ENCODE measurements at places on chromosomes 16 and 17.

DNA sequence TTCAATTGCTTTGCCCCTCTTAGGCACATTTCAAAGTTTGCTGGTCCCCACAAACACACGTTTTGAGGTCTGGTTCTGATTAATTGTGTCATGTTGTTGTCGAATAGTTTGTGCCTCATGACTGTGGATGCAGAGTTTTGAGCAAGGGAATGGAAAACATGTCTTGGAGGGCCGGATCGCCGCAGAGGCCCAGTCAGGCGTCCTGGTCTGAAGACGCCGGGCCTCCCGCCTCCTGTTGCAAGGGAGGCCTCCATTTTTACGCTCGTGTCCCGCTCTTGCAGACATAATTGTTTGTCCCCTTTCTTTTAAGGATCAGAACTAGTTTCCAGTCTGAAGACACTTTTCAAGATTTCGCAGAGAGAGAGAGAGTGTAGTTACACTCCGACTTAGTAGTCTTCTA lies 3.2 kb downstream of the NTN1 start:
- no peak for DNase-seq

DNA sequence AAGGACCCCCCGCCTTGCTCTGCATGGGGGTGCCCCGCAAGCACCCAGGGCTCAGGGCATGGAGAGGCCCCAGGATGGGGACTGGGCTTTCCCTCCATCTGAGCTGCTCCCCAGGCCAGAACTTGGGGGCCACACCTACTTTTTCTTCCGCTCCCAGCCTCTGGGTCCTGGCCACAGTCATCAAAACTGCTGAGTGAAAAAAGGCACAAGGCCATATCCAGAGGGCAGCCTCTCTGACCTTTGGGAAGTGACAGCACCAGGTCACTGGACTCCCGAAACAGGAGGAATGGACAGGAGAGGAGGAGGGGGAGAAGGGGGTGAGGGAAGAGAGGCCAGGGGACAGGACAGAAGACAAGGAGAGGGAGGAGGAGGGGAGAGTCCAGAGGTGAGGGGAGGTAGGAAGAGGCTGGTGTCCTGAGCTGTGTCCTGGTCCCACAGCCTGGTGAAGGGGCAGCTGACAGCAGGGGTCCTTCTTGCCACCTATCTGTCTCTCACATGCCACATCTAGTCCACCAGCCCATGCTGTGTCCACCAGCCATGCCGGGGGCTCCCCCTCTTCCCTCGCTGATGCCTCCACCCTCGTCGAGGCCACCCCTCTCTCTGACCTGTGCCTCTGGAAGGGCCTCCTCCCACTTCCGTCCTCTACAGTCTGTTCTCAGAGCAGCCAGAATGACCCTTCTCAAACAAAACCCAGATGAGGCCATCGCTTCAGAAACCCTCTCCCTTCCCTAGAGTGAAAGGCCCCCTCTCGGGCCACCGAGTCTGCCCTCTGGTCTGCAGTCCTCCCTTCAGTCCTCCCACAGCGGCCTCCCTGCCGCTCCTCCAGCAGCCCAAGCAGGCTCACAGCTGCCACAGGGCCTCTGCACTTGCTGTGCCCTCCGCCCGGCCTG lies 73.9 kb upstream of the TOB1 start:
- DNase-seq = no peak

GRCh38 chr16:89467382-89467781 lies 23.0 kb downstream of the ANKRD11 start:
- DNase-seq = no peak

DNA sequence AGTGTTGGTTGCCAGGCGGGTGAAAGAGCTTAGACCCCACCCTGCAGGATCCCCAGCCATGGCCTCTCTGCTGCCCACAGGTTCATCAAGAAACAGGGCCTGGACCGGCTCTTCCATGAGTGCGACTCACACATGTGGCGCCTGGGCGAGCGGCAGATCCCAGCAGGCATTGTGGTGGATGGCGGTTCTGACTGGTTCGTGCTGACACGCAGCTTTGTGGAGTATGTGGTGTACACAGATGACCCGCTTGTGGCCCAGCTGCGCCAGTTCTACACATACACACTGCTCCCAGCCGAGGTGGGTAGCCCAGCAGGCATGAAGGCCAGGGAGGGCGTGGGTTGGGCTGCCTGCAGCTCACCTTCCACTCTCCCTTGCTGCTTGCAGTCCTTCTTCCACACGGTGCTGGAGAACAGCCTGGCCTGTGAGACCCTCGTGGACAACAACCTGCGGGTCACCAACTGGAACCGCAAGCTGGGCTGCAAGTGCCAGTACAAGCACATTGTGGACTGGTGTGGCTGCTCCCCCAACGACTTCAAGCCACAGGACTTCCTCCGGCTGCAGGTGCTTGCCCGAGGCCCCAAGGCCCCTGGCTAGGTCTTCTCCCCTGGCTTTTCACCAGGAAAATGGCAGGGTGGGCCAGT lies 9.9 kb downstream of the XYLT2 start:
- DNase-seq = no peak

DNA sequence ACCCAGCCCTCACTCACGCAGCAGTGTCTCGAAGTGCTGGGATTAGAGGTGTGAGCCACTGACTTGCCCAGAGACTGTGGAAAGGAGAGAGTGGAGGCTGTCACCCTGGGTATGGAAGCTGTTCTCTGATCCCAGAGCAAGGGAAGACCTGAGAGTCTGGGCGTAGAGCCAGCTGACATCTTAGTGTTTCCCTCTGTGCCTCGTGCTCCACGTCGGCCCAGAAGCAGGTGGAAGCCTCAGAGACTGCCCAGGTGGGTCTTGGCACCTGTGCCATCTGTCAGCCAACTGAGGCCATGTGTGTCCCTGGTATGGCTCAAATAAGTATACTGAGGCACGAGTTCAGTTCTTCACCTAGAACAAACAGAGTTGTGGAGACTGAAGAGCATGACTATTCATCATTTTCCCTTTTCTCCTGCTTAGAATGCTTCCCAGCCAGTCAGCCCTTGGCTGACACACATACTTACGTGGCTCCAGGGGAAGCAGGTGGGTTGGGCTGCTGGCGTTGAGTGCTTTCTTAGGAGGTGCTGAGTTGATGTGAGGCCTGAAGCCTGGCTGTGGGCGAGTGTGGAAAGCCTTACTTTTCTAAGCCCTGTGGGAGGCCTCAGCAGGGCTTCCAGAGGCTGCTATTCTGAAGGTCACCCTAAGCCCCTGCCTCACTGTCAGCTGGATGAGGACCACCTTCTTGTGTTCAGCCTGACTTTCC lies 8.1 kb downstream of the CTRL start:
- DNase-seq = no peak

DNA sequence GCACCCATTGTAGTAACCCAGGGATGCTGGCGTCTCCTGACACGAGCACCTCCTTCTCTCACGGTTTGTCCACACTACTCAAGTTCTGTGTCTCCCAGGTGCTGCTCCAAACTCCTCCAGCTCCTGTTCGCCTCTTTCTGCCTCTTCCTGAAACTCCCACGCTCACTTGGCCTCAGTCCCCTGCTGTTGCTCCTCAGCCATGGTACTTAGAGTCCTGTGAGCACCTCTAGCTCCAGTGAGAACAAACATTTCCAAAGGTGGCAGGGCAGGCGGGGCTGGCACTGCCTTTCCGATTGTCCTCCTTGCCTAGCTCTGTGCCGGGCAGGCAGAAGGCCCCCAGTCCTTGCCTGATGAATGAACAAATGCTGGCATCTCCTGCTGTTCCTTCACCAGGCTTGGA lies 146.1 kb downstream of the SDK2 start:
- no peak for DNase-seq

DNA sequence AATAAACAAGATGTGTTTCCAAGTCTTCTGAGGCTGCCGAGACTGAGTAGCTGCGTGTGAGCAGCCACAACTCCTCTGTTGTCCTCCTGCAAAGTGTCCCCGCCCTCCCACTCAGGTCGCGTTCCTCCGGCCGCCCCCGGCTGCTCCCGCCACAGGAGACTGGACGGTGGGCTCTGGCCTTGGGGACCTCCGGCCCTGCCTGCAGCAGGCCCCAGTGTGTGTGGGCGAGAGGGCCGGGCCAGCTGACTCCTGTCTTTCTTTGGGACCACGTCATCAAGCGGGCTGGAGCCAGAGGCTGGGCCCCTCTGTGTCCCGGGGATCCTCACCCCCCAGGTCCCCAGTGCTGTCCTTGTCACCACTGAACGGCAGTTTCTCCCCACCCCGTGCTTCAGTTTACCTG lies 175.3 kb downstream of the NPIPB11 start:
- DNase-seq = no peak

- no peak for DNase-seq
Observed at GRCh38 chr16:80791411-80791810, 13.0 kb downstream of the CDYL2 start.

DNA sequence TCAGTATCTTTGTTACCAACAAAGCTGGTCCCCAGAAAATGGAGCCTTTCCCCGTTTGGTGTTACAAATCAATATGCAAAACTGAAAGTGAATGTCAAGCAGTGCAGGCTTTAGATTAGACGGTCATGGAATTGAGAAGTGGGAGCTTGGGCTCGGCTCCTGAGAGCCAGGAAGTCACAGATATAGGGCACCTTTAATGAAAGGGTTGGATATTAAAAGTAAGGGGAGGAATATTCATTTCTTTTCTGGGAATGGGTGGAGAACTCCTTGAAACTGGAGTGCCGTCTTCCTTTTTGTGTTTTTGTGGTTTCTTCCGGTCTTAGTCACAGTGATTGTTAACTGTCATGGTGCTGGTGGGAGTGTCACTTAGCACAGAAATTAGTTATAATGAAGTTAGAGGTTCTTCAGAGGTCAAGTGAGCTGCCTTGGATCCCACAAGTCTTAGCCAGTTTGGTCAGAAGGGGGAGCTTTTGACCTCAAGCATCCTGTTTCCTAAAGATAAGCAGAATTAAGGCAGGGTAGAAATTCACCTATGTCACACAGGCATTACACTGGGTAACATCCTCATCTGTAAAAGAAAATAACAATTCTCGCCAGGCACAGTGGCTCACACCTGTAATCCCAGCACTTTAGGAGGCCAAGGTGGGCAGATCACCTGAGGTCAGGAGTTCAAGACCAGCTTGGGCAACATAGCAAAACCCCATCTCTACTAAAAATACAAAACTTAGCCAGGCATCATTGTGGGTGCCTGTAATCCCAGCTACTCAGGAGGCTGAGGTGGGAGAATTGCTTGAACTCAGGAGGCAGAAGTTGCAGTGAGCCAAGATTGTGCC lies 9.6 kb upstream of the EIF1 start:
- DNase-seq = no peak

DNA sequence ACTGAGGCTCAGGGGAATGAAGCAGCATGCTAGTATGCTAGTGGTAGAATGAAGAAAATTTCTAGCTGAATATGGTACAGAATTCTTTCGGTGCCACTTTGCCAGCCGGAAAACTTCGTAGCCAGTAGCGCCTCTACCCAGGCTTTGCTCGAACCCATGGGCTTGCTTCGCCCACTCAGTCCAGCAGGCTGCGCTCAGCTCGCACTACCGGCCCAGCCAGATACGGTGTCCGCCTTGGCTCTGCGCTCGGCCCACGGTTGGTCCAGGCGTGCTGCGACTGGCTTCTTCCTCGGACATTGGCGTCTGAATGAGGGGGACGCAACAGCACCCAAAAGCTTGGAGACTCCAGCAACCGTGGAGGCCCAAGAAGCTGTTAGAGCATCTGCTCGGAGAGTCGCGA lies 372.5 kb upstream of the CDH8 start:
- no peak for DNase-seq

DNA sequence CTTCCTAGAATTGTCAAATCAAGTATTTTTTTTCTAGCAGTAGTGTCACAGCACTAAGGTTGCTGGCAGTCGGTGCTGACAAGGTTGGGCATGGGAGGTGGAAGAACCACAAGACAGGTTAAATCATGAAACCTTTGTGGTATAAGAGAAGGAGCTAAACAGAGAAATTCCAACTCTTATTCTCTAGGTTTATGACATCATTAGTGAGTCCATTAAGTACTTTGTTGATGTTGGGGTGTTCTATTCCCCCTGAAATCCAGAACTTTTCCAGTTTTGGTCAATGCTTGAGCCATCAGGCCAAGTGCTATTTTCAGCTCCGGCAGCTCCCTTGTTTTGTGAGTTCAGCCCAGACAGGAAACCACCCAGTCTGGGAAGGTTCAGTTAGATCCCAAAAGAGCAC lies 206.0 kb upstream of the SOX9 start:
- DNase-seq = no peak

- DNase-seq = no peak
Observed at GRCh38 chr17:44082256-44082927, 11.9 kb downstream of the G6PC3 start.

Measured in stimulated activated CD8-positive, alpha-beta memory T cell treated with anti-CD3 and anti-CD28 coated beads, Interleukin-4, amount 100 ng/mL, for 4 hours (primary cell).